ENCODE measurements at places on chromosomes 2 and 18. TPM values are rescaled to one million over a fixed set of nuclear protein-coding genes. Genes with fewer than 3 reads are reported as not detected.

The MMADHC gene
- polyA plus RNA-seq, result 90.2 TPM

The SLC11A1 gene
- polyA plus RNA-seq, result 0.90 TPM

The TM4SF20 gene
- not detected for polyA plus RNA-seq

DNA sequence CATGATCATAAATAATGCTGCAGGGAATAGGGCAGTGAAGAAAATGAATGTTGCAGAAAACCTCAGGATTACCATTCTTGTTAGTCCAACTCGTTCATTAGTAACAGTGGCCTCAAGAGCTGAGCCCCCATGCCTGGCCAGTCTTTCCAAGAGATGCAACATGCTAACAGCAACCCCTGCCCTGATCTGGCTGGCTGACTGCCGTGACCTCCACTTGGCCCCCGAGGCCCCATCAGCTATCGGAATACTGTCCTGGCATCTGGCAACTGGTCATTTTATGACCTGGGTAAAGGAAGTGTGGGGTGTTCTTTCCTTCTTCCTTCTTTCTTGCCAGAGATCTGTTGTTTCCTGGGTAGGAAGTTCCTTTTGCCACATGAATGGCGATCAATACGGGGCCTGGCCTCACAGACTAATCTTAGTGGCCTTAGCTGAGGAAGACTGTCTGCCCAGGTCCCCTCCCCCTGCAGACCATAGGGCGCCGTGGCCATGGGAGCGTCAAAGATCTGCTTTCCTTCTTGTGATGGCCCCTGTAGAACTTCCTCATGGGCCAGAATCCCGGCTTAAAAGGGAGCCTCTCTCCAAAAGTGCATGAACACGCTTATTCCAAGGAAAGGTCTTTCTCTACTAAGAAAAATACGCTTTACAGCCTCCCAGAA lies 10.6 kb upstream of the TRABD2A start:
- H3K36me3 ChIP-seq, result no peaks in the 10 kb centered on the region
- H3K4me3 ChIP-seq, result no peak overlapping the region
- peaks cover 37% of the 10 kb centered on the region for H3K4me1 ChIP-seq
- no peak overlapping the region for H3K27ac ChIP-seq

DNA sequence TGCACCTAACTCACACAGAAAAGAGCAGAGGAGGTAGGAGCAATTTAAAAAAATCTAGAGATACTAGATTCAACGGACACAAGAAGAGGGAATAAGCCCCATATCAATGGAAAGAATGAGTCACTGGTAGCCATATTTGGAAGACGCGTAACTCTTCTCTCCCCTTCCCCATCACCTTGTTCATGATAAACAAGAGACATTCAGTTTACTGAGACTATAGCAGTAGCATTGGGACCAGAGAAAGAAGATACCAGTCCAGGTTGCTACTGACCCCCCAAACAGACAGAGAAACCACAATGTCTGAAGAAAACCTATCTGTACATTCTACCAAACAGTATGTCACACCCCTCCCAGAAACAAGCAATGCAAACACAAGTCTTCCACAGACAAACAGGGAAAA lies 81.1 kb downstream of the SLC66A3 start:
- no peak for DNase-seq
- H3K27ac ChIP-seq, result no peak overlapping the region
- H3K36me3 ChIP-seq, result no peaks in the 10 kb centered on the region
- no peak overlapping the region for H3K4me3 ChIP-seq
- no peaks in the 10 kb centered on the region for H3K27me3 ChIP-seq

DNA sequence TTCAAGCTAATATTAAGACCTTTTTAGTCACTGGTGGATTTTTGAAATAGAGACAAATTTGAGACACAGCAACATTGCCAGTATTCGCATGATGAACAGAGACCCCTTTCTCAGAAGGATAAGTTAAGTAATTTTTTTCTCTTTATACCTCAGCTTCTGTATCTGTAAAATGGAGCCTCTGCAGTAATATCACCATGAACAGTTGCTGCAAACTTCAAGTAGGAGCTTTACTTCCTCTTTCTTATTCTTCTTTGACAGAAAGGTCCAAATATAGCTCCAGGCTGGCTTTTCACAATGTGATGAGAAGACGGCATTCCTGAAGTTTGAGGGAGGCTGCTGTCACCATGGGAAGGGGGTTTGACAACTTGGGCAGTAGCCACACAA lies 158.7 kb downstream of the TDRD15 start:
- no peak overlapping the region for H3K27ac ChIP-seq
- H3K27me3 ChIP-seq, result peaks cover 2% of the 10 kb centered on the region
- no peaks in the 10 kb centered on the region for H3K36me3 ChIP-seq
- H3K4me3 ChIP-seq, result no peak overlapping the region

DNA sequence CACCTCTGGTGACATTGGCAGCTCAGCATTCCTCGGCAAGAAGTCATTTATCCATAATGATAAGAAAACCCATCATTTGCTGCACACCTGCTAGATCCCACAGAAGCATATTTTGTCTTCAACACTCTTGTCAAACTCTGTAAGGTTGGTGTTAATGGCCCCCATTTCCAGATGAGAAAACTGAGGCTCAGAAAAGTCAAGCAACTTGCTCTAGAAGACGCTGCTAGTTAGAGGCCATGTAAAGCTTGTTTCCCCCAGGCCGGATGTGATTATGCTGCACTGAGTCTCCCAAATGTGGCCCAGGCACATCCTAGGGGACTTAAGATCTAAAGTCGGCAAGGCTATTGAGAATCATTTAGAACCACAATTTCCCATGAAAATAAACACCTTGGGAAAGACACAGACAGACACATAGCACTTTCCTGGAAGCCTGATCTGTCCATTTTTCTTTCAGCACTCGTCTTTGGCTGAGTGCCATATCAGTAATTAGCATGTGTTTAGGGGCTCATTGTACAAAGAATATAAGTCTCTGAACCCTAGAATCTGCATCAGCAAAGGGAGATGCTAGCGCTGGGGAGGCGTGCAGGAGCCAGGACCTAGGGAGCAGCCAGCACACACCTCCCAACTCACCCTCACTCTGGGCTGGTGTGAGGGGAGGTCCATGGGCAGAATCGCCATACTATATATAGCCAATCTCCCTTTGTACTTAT lies 39.3 kb downstream of the C1QL2 start:
- no peaks in the 10 kb centered on the region for H3K36me3 ChIP-seq
- no peak overlapping the region for H3K27ac ChIP-seq
- no peak overlapping the region for H3K4me3 ChIP-seq
- H3K4me1 ChIP-seq, result no peaks in the 10 kb centered on the region

Data from naive thymus-derived CD8-positive, alpha-beta T cell (primary cell).